ENCODE measurements at places on chromosomes 11 and 22. TPM values are rescaled to one million over a fixed set of nuclear protein-coding genes. Genes with fewer than 3 reads are reported as not detected.
A peak's percentile ranks its signal among the peaks of the same experiment; 100 is the strongest.

Gene HBG1
- not detected for total RNA-seq

Gene GRAP2
- total RNA-seq = 0.42 TPM

DNA sequence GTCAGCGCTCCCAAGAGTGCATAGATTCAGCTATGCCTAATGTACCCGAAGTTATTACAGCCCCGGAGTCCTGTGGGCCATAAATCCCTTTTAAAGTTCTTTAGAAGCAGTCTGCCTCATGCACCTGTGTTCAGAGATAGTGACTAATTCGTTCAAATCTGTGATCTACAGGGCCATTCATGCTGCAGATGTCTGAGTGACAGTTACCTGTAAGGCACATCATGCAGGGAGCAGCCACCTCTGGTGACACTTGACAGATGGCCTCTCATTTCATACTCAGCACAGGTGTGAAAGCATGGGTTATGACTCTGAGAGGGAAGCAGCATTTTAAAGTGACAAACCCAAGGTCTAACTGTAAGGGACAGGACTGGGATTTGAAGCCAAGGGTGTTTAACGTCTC lies 2.4 kb upstream of the E2F8 start:
- DNase-seq = no peak
- H3K36me3 ChIP-seq = no peaks in the 10 kb centered on the region
- peaks cover 32% of the 10 kb centered on the region for H3K27me3 ChIP-seq
- peak overlapping the region; percentile 63 for H3K4me3 ChIP-seq
- H3K27ac ChIP-seq = no peak overlapping the region
- no peaks in the 10 kb centered on the region for H3K4me1 ChIP-seq

GRCh38 chr11:30936491-30936890 lies 350.3 kb upstream of the MPPED2 start:
- peaks cover 5% of the 10 kb centered on the region for H3K36me3 ChIP-seq
- no peak for DNase-seq
- H3K4me3 ChIP-seq = no peak overlapping the region
- H3K4me1 ChIP-seq = no peaks in the 10 kb centered on the region

- no peak for DNase-seq
- H3K27me3 ChIP-seq = no peaks in the 10 kb centered on the region
- no peak overlapping the region for H3K27ac ChIP-seq
- no peak overlapping the region for H3K4me3 ChIP-seq
- no peaks in the 10 kb centered on the region for H3K36me3 ChIP-seq
These were observed 20.1 kb downstream of the OVOL1 start for GRCh38 chr11:65806979-65807378.

- H3K36me3 ChIP-seq = no peaks in the 10 kb centered on the region
- H3K27ac ChIP-seq = no peak overlapping the region
- no peaks in the 10 kb centered on the region for H3K27me3 ChIP-seq
These were observed 27.7 kb downstream of the OR6Q1 start for GRCh38 chr11:58058276-58059006.

GRCh38 chr22:44108806-44109385 lies 71.8 kb upstream of the PARVG start:
- H3K27ac ChIP-seq = peak overlapping the region; percentile 66
- peaks cover 23% of the 10 kb centered on the region for H3K4me1 ChIP-seq
- no peaks in the 10 kb centered on the region for H3K36me3 ChIP-seq
- H3K27me3 ChIP-seq = no peaks in the 10 kb centered on the region
- no peak overlapping the region for H3K4me3 ChIP-seq

GRCh38 chr11:104547996-104548661 lies 350.1 kb downstream of the CASP12 start:
- no peaks in the 10 kb centered on the region for H3K4me1 ChIP-seq
- no peak overlapping the region for H3K4me3 ChIP-seq
- peak; percentile 55 for DNase-seq
- H3K27ac ChIP-seq = no peak overlapping the region

Gene SLC1A2
- 1.7 TPM for total RNA-seq

Gene MOGAT2
- not detected for total RNA-seq

DNA sequence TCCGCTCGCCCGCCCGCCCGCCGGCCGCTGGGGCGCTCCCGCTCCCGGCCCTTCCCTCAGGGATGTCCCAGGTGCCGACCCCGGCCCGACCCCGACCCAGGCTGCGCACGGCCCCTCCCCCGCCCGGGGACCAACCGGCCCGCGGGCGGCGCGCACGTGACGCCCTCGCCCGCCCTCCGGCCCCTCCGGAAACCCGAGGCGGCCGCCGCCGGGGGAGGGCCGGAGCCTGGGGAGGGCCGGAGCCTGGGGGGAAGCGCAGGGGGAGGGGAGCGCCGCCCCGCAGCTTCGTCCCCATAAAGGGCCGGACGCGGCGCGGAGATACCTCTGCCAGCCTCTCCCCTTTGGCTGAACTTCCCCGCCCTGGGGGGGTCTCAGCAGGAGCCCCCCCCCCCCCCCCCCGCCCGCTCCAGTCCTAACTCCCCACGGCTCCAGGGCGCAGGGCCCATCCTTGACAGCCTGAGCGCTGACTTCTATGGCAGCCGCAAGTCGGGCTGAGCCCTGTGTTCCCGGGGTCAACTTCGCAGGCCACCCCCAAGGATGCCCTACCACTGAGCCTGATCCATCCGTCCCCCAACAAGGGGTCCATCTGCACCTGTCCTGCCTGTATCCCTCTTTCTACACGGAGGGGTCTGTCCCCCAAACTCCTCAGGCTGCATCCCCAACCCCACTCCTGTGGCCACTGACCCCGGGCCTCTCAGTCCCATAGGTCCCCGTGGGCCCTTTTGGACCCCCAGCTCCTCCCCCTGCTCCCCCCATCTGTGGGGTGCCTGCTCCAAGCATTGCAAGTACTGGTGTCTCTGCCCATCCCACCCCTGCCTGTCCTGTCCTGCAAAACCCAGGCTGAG lies at the start of gene MAPK12:
Gene MAPK12 (minus strand): TSS at position 69 of the 845 bp plus-strand sequence. CDS start 174 bp downstream, outside the sequence.
- no peak within 1 kb of the TSS for H3K27ac ChIP-seq
- H3K27me3 ChIP-seq = peaks cover 32% of the 10 kb centered on the region
- peak; percentile 79 for DNase-seq

GRCh38 chr22:24695561-24696511 lies 78.7 kb downstream of the PIWIL3 start:
- peaks cover 48% of the 10 kb centered on the region for H3K4me1 ChIP-seq
- H3K27me3 ChIP-seq = no peaks in the 10 kb centered on the region
- peak overlapping the region; percentile 91 for H3K27ac ChIP-seq
- H3K36me3 ChIP-seq = no peaks in the 10 kb centered on the region
- H3K4me3 ChIP-seq = no peak overlapping the region
- DNase-seq = peak; percentile 71

DNA sequence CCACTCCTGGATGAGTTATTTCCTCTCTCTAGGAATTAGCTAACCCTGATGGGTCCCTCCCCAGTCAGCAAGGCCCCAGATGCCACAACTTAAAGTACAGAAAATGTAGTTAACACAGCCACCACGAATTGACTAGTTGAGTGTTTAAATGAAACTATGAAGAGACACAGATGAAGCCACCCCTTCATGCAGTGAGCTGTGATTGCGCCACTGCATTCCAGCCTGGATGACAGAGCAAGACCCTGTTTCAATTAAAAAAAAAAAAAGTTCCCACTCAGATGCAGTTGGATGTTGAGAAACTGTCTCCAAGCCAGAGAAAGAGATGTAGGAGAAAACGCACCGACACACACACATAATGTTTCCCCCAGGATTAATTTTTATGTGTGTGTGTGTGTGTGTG lies 53.3 kb downstream of the SCN3B start:
- DNase-seq = no peak
- no peaks in the 10 kb centered on the region for H3K36me3 ChIP-seq
- no peak overlapping the region for H3K27ac ChIP-seq
- H3K4me1 ChIP-seq = no peaks in the 10 kb centered on the region
- H3K4me3 ChIP-seq = no peak overlapping the region

Gene CECR2
- 106 TPM for total RNA-seq

DNA sequence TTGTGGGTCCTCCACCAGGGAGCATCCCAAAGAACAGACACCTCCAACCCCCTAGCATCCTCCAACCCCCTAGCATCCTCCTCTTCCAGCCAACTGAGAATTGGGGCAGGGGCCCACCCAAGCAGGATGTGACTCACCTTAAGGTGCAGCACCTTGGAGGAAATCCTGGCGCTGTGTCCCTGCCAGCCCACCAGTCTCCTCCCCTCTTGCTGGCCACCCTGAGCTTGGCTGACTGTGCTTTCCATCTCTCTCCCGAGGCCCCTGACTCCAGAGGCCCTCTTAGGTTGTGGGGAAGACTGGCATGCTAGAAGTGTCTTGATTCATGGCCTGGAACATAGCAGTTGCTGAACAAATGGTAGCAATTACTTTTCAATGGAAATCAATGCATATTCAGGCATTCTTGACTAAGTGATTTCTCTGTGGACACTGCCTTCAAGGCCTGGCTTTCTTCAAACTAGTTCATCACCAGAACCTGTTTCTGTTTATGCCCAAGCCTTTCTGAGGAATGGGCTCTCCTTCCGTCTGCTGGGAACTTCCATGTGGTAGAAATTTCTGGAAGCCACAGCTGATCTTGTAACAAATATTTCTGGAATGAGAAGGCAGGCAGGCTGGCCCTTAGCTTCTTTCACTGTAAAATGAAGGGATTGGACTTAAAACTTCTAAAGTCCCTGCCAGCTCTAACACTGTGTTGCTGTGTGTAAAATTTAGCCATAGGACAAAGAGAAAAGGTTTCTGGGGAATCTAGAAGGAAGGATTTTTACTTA lies 60.5 kb downstream of the CEP164 start:
- H3K27ac ChIP-seq = no peak overlapping the region
- H3K36me3 ChIP-seq = no peaks in the 10 kb centered on the region
- DNase-seq = no peak
- H3K27me3 ChIP-seq = no peaks in the 10 kb centered on the region
- no peak overlapping the region for H3K4me3 ChIP-seq

DNA sequence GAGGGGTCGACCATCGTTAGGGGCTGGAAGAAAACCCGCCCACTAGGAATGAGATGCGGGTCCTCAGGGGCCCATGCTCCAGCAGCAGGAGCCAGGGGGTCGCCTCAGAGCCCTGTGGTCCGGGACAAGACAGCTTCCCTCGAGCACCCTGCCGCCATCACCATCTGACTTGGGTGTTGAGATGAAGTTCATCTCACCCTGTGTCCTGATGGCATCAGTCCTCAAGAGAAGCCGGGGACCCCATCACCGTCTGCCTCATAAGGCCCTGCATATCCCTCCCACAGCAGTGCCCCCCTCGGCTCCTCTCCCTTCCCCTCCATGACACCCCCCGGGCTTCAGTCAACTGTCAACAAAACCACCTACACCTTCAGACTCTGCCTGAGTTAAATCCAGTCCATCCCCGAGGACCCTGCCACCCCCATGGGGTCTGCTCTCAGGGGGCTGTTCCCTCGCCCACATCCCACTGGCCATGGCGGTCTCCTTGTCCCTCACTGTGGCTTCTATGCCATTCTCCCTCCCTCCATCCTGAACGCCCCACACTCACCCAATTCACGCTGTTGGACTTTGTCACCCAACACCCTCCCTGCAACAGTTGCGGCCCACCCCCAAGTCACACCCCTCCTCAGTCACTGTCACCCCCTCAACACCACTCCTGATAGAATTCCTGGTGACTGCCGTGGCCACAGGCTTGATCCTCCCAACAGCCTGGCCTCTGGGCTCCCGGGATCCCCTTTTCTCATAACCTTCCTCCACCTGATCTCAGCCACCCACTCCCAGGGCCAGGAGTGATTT lies 87.7 kb upstream of the RTL6 start:
- no peaks in the 10 kb centered on the region for H3K36me3 ChIP-seq
- no peaks in the 10 kb centered on the region for H3K27me3 ChIP-seq
- H3K27ac ChIP-seq = no peak overlapping the region
- H3K4me1 ChIP-seq = no peaks in the 10 kb centered on the region
- no peak overlapping the region for H3K4me3 ChIP-seq

DNA sequence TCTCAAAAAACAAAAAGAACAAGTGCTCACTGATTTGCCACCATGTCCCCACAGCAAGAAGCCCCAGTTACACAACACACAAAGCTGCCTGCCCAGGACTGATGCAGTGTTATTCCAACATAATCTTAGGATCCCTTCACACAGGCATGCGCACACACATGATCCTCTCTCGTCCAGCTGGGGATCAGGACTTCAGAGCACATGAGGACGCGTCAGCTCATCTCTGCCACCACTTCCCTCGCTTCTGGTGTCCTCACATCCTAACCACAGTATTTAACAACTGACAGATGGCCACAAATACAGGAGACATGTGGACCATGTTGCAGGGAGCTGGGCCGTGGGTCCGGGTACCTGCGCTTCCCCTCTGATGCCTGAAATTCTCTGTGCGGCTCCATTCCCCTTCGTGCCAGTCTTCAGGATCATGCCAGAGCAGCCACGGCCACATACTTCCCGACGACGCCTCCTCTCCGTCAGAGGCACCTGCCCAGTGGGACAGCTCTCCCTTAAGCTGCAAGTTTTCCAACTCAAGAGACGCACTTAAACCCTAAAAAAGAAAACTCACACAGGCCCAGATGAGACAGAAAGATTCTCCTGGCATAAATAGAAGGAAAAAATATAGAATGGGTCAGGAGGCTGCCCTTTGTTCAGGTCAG lies 68.3 kb downstream of the PACSIN2 start:
- no peak for DNase-seq
- 0 out of 2 replicates have a peak overlapping the region, but pooled peaks have one; percentile 50 for H3K27ac ChIP-seq
- no peak overlapping the region for H3K4me3 ChIP-seq
- no peaks in the 10 kb centered on the region for H3K27me3 ChIP-seq

DNA sequence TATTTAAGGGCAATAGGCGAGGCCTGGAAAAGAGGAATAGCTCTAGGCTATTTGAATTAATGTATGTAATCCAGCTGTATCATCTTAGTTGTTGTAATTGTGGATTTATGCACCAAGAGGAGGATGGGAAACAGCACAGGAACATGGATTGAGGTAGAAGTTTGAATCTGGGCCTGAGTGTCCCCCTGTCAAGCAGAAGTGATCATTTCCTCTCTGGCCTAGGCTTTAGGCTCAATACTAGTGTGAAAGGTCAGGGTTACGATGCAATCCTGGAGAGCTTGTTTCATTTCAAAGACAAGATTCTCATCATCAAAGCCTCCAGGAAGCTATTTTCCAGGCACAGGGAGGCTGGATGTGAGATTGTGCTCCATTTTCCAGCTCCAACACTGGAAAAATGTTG lies 77.9 kb upstream of the HSD17B12 start:
- no peaks in the 10 kb centered on the region for H3K4me1 ChIP-seq
- no peak for DNase-seq
- H3K36me3 ChIP-seq = no peaks in the 10 kb centered on the region
- H3K27ac ChIP-seq = no peak overlapping the region
- no peak overlapping the region for H3K4me3 ChIP-seq
- no peaks in the 10 kb centered on the region for H3K27me3 ChIP-seq

Gene OR52I2
- not detected for total RNA-seq

Gene PYGM
- 4.4 TPM for total RNA-seq

DNA sequence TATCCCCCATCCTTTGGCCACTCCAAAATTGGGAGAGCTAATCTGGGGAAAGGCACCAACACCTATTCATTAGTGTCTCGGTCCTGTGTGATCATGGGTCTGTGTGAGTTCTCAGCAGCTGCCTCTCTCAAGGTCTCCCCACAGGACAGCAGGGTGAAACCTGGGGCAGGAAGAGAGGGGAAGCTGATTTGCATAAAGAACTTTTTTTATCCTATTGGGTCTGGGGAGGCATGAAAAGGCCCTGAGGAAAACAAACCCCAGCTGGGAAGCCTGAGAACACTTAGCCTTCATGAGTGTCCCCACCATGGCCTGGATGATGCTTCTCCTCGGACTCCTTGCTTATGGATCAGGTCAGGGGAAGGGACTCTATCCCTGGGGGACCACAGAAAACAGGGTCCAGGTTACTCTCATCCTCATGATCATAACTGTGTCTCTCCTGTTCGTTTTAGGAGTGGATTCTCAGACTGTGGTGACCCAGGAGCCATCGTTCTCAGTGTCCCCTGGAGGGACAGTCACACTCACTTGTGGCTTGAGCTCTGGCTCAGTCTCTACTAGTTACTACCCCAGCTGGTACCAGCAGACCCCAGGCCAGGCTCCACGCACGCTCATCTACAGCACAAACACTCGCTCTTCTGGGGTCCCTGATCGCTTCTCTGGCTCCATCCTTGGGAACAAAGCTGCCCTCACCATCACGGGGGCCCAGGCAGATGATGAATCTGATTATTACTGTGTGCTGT lies 116.0 kb upstream of the TOP3B start:
- H3K36me3 ChIP-seq = no peaks in the 10 kb centered on the region
- DNase-seq = no peak
- peaks cover 100% of the 10 kb centered on the region for H3K27me3 ChIP-seq
- H3K27ac ChIP-seq = no peak overlapping the region
